ENCODE measurements at places on chromosomes 16 and 17.
A peak's percentile ranks its signal among the peaks of the same experiment; 100 is the strongest.

GRCh38 chr17:2595716-2596115 lies 2.3 kb downstream of the PAFAH1B1 start:
- no peak for DNase-seq

- DNase-seq = no peak
These were observed 520.8 kb upstream of the ZFHX3 start for GRCh38 chr16:73568769-73569168.

DNA sequence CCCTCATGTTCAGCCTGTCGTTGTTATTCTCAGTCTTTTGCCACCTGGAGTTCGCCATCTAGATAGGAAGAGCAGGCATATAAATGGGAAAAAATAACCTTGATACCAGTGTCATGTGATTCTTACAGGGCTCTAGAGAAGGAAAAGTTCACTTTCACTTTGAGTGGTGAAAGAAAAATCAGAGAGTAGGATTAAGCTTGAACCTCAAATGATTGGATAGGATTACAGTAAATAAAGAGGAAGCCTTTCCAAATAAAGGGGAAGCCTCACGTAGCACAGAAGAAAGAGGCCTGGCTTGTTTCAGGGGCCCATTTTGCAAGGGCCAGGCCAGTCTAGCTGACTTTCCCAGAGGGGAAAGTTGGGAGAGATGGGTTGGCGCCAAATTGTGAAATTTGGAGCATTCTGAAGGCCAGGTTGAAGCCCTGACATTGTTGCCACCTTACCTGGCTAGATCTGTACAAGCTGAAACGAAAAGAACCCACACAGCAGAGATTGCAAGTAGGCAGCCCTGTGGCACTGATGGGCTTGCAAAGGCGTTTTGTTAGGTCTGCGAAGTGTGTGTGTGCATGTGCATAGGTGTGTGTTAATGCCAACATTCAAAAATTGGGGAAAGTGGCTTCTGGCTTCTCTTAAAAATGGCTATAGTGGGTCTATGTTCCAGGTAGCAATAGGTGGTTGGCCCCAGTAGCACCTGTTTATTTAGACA lies 38.8 kb downstream of the TMC6 start:
- DNase-seq = no peak

GRCh38 chr16:28563218-28563617 lies 9.5 kb downstream of the SGF29 start:
- no peak for DNase-seq

- no peak for DNase-seq
These were observed 621 bp downstream of the KCNJ2 start for GRCh38 chr17:70169709-70170597.

DNA sequence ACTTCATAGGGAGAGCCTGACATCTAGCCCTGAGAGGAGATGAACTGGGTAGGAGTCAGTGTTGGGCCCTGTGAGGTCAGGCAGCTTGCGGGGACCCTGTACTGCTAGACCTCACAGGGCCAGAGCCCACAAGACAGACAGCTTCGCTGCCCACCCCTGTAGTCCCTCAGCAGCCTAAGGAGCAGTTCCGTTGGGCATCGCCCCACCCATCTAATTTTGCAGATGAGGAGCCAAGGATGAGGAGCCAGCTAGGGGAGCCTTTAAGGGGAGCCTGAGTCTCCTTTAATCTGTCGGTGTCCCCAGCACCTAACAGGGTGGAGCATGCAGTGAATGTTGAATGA lies 755 bp upstream of the TUFM start:
- peak; percentile 9 for DNase-seq

- no peak for DNase-seq
These were observed 28.7 kb upstream of the ALDH3A2 start for GRCh38 chr17:19619705-19620325.

GRCh38 chr17:9364837-9365430 lies 210.7 kb downstream of the STX8 start:
- no peak for DNase-seq

- DNase-seq = no peak
These were observed at the start of gene SLC16A3 for GRCh38 chr17:82228842-82229697. Gene SLC16A3, plus strand, starts transcription at chr17:82229042. Its CDS starts 6,967 bp downstream, at chr17:82236009.

DNA sequence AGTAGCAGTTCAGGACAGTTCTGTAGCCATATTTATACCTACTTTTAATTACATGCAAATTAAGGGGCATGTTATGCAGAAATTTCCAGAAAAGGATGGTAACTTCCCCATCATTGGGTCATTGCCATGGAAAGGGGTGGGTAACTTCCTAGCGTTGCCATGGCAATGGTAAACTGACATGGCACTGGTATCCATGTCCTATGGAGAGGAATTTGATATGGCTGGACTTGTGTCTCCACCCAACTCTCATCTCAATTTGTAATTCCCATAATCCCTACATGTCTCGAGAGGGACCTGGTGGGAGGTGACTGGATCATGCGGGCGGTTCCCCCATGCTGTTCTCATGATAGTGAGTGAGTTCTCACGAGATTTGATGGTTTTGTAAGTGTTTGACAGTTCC lies 35.6 kb upstream of the CACNG4 start:
- DNase-seq = no peak

GRCh38 chr17:70791748-70792443 lies 622.6 kb downstream of the KCNJ2 start:
- no peak for DNase-seq

- DNase-seq = no peak
These were observed 5.5 kb upstream of the SLC7A5 start for GRCh38 chr16:87874639-87875427.

DNA sequence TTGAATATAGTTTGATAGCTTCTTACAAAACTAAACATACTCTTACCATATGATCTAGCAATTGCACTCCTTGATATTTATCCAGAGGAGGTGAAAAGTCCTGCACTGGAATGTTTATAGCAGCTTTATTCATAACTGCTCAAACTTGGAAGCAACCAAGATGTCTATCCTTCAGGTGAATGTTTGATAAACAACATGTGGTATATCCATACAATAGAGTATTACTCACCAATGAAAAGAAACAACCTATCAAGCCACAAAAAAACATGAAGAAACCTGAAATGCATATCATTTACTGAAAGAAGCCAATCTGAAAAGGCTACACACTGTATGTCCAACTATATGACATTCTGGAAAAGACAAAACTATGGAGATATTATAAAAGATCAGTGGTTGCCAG lies 16.1 kb downstream of the STAT3 start:
- no peak for DNase-seq

- no peak for DNase-seq
These were observed 76.3 kb downstream of the GAS7 start for GRCh38 chr17:10121971-10122707.

DNA sequence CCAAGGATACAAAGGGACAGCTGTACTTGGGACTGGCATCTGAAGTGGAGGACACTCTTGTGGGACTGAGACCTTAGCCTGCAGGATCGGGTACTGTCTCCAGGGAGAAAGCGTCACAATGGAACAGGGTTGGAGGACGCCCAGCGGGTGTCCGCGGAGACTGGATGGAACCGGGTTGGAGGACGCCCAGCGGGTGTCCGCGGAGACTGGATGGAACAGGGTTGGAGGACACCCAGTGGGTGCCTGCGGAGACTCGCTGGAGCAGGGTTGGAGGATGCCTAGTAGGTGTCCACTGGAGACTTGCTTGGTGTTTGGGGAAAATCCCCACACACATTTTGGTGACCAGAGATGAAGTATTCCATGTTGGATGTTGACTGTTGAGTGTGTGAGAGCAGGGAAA lies at the start of gene MYADML2:
Gene MYADML2, minus strand, starts transcription at position 45 of the 400 bp plus-strand sequence. CDS start 5,492 bp downstream, outside the sequence.
- no peak for DNase-seq

DNA sequence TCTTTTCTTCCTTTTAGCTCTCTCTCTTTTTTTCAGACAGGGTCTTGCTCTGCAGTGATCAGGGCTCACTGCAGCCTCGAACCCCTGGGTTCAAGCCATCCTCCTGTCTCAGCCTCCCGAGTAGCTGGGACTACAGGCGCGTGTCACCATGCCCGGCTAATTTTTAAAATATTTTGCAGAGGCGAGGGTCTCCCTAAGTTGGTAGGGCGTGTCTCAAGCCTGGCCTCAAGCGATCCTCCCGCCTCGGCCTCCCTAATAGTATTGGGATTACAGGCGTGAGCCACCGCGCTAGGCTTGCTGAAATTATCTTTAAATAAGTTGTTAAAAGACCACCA lies 797 bp upstream of the SNX11 start:
- DNase-seq = no peak

DNA sequence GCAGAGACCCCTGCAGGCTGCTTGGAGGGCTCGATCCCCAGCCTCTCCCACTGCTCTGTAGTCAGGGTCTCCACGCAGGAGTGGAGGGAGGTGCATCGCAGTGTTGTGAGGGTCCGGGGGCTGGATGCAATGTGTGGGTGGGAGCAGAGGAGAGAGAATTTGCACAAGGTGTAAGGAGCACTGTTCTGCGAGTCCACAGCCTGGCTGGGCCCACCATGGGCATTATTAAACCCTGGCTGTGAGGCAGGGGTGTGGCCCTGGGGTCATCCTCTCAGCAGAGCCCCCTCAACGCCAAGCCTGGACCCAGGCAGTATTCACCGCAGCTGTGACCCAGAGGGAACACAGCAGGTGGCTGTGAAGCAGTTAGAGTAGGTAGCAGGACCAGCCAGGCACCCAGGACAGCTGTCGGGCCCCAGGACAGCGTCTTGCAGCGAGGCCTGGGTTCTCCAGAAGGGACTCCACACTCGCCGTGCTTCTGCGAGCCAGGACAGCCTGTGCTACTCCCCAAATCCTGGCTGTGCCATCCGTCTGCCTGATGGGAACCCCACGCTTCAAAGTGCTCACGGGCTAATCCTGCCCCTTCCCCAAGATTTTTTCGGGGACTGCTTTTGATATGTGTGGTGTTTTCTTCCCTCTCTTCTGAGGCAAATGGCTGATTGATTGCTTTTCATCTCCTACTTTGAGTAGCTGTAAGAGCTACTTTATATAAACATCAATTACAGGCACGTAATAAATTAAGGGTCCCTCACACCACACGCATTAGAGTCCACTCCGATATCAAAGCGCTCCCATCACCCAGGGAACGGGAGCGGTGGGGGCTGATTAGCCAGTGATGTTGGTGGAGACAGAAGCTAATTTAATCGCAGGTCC lies 100.9 kb upstream of the GSE1 start:
- DNase-seq = no peak

- DNase-seq = no peak
These were observed 41.3 kb downstream of the GRIN2C start for GRCh38 chr17:74818291-74818938.

GRCh38 chr17:42130310-42130936 lies 7.8 kb downstream of the HSPB9 start:
- DNase-seq = no peak

- no peak for DNase-seq
These were observed at the start of gene LAT for GRCh38 chr16:28984619-28985135. Gene LAT, plus strand, starts transcription at chr16:28985052. Its CDS starts 366 bp downstream, at chr16:28985418.

DNA sequence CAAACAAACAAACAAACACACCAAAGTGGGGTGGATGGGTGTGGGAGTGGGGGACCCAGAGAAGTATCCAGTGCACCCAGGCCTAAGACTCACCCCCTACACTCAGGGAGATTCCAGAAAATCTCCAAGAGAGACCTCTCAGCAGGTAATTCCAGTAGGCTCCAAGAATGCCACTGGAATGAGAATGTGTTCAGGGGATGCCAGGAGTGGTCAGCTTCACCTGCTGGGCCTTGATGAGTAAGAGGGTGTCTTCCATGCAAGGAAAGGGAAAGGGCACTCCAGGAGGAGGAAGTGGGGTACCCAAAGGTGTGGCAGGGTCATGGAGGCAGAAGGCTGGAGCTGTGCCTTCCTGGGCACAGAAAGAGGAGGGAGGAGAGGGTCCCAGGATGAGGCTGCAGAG lies 9.9 kb downstream of the CDH1 start:
- DNase-seq = no peak

- DNase-seq = no peak
These were observed 44.1 kb downstream of the COX4I1 start for GRCh38 chr16:85843471-85844168.

GRCh38 chr17:29546830-29547229 lies 20.0 kb downstream of the ABHD15 start:
- DNase-seq = no peak

DNA sequence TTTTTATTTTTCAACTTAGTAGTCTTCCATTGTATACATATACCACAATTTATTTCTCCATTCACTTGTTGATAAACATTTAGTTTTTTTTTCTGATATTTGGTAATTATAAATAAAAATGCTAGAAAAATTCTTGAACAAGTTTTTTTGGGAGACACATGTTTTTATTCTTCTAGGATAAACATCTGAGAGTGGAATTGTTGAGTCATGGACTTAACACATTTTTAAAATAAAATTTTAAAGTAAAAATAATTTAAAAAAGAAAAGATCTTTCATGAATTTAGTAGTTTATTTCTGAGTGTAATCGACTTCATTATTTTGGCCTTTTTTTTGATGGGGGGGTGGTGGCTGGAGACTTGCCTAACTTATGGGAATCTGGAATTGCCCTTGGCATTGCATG lies 391.1 kb downstream of the KCNJ2 start:
- no peak for DNase-seq

DNA sequence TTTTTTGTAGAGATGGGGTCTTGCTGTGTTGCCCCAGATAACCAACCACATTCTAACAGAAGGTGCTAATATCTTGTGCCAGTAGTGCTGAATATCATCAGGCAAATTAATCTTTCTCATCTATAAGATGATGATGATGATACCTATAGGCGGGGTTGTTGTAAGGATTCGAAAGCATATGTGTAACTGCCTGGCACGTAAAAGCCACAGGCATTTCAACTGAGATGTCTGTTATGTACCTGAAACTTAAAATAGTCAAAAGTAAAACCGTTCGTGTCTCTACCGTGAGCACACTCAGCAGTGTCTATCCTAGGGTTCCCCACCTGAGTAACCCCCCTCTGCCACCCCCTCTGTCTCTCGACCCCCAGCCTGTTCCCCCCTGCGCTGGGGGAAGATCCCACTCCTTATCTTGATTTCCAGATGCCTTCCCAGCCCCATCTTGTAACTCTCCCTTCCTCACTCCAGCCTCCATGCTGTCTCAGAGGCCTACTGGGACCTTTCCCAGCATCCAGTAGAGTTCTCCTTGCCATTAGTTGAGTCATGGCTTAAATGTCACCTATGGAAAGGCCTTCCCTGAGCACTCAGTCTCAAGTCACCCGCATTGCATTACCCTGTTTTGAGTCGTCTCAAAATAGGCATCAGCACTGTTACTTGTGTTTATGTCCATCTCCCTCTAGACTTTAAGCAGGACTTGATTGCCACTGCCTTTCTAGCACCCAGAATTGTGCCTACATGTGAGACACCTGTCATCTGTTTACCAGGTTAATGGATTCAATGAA lies 34.1 kb downstream of the CDRT15 start:
- DNase-seq = no peak

DNA sequence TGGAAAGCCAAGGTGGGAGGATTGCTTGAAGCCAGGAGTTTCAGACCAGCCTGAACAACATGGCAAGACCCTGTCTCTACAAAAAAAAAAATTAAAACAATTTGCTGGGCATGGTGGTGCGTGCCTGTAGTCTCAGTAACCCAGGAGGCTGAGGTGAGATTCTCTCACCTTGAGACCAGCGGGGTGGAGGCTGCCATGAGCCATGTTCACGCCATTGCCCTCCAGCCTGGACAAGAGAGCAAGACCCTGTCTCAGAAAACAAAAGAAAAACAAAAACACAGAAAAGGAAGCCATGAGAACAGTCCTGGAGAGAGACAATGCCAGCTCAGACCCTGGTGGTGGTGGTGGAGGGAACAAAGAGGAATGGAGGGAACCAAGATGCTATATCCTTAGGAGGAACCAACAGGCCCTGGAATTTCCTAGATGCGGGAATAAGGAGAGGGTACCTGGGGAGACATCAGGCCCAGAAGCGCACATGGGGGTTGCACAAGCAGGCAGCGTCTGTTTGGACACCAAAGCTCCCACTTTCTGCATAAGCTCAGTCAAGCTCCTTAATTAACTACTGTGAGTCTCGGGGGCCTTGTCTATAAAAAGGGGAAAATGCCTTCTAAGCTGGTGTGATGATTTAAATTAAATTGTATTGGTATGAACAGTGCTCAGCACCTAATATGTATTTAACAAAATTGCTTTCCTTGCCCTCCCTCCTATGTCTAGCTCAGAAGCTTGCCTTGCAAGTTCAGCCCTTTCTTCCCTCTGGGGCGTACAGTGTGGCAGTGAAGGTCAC lies 143.8 kb downstream of the CCT6B start:
- DNase-seq = no peak
